ENCODE measurements at places on chromosomes 5 and 9.

- H3K4me1 ChIP-seq = no peaks in the 10 kb centered on the region
- no peaks in the 10 kb centered on the region for H3K36me3 ChIP-seq
- peaks cover 20% of the 10 kb centered on the region for H3K27me3 ChIP-seq
- H3K27ac ChIP-seq = no peak overlapping the region
These were observed 1.6 kb downstream of the PLCXD3 start for GRCh38 chr5:41508696-41509398.

- no peak for DNase-seq
- no peak overlapping the region for H3K27ac ChIP-seq
- no peaks in the 10 kb centered on the region for H3K4me1 ChIP-seq
- peaks cover 21% of the 10 kb centered on the region for H3K27me3 ChIP-seq
These were observed 6.9 kb downstream of the SHC3 start for GRCh38 chr9:89171693-89172092.

DNA sequence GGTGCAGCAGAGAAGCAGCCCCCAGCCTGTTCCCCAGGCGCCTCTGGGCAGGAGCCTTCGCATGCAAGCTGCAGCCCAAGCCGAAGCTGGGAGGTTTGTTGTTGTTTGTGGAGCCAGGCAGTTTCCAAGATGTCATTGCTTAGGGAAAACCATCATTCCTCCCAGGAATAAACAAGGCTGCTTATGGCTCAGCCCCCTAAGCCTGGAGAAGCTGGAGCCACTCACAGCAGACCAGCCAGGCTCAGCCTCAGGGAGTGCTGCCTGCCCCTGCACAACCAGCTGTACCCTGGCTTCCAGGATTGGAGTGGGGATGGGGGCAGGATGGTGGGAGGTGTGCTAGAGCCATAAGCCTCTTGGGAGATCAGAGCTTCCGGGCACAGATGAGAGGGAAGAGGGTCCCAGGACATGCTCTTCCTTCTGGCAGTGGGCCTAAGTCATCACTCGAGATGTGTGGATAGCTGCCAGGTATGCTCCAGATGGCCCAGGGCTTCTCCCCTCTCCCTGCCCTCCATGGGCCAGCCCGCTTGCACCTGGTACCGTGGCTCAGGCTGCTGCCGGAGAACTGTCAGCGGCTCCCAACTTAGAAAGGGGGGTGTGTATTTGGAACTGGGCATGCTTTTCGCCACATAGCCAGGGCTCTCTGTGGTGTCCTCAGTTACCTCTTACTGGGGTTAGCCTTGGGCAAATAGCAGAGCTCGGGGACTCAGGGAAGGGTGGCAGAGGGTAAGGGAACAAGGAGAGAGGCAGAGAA lies 105.2 kb downstream of the RGS3 start:
- H3K27me3 ChIP-seq = no peaks in the 10 kb centered on the region
- H3K4me3 ChIP-seq = no peak overlapping the region
- H3K27ac ChIP-seq = no peak overlapping the region
- no peak for DNase-seq

GRCh38 chr5:89690331-89690730 lies 719.2 kb downstream of the CETN3 start:
- no peaks in the 10 kb centered on the region for H3K36me3 ChIP-seq
- no peak overlapping the region for H3K27ac ChIP-seq
- no peak overlapping the region for H3K4me3 ChIP-seq
- no peaks in the 10 kb centered on the region for H3K27me3 ChIP-seq

- H3K36me3 ChIP-seq = no peaks in the 10 kb centered on the region
- no peak overlapping the region for H3K27ac ChIP-seq
These were observed 533.2 kb upstream of the SEMA6A start for GRCh38 chr5:117107859-117108258.

GRCh38 chr9:86816868-86817267 lies 130.4 kb downstream of the GAS1 start:
- no peak overlapping the region for H3K4me3 ChIP-seq
- H3K36me3 ChIP-seq = no peaks in the 10 kb centered on the region
- no peak overlapping the region for H3K27ac ChIP-seq

- no peaks in the 10 kb centered on the region for H3K4me1 ChIP-seq
- H3K36me3 ChIP-seq = no peaks in the 10 kb centered on the region
- no peak overlapping the region for H3K4me3 ChIP-seq
- no peak overlapping the region for H3K27ac ChIP-seq
- peaks cover 6% of the 10 kb centered on the region for H3K27me3 ChIP-seq
These were observed 140.2 kb downstream of the CEP120 start for GRCh38 chr5:123283031-123283430.

DNA sequence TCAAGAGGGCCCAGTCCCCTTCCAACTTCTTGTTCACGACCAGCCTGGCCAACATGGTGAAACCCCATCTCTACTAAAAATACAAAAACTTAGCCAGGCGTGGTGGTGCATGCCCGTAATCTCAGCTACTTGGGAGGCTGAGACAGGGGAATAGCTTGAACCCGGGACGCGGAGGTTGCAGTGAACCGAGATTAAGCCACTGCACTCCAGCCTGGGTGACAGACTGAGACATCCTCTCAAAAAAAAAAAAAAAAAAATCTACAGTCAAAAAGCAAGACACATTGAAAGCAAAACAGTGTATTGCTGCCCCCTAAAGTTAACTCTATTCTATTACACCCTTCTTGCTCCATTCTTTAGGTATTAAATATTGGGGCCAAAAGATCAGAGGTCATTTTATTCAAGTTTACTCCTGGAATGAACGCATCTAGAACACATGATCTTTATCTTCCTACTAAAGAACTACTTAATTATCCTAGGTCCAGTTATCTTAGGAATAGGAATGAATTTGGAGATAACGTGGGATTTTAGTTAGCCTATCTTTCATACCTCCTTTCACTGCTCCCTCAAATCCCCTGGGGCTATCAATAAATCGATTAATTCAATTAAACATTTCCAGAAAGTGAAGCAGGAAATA lies 2.4 kb downstream of the ATG12 start:
- peaks cover 13% of the 10 kb centered on the region for H3K4me1 ChIP-seq
- H3K36me3 ChIP-seq = peaks cover 33% of the 10 kb centered on the region
- H3K27me3 ChIP-seq = no peaks in the 10 kb centered on the region
- H3K27ac ChIP-seq = peak overlapping the region; percentile 14
- H3K4me3 ChIP-seq = peak overlapping the region; percentile 1
- peak; percentile 18 for DNase-seq

DNA sequence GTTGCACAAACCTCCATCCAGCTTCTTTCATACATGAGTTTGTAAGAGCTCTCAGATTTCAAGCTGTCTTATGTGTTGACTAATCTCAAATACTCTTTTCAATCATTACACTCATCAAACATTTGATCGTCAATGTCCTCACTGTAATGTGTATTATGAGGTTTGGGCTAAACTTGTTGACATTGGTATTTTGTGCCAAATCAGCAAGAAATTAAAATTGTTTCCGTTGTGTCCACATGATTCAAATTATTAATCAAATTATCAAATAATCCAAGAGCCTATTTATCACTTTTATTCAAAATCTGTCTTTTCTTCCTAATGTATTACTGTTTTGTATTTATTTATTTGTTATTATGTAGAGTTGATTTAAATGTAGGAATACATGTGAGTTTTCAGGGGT lies 283.4 kb downstream of the GAS1 start:
- no peaks in the 10 kb centered on the region for H3K36me3 ChIP-seq
- H3K27ac ChIP-seq = no peak overlapping the region
- H3K4me1 ChIP-seq = peaks cover 13% of the 10 kb centered on the region

DNA sequence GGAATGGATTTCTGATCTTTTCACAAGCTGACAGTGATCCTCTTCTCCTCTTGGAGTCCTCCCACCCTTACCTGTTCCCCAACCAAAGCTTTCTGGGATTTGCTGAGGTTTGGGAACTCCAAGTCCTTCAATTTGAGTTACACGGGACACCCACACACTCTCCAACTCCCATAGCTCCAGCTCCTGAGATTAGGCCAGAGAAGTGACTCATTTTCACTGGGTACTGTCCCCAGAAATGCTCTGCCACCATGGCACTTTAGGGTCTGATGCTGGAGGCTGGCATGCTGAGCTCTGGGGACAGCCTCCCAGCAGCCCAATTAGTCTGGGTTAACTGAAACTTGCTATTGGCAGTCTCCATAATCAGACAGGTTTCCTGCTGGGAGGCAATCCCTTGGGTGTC lies 14.0 kb upstream of the HRCT1 start:
- H3K27me3 ChIP-seq = no peaks in the 10 kb centered on the region
- no peak for DNase-seq
- H3K4me3 ChIP-seq = no peak overlapping the region

DNA sequence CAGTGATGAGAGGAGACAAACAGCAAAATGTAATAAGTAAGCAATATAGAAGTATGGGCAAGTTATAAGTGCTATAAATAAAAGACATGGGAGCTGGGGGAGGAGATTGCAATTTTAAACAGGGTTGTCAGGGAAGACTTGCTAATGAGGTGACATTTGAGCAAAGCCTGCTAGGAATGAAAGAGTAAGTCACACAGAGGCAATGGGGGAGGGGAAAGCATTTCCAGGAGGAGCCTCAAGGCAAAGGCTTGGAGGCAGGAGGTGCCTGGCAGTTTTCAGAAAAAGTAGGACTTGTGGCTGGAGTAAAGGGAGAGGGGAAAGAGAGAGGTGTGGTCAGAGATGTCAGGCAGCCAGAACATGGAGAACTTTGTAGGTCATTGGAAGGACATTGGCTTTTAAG lies 124.4 kb upstream of the NMUR2 start:
- H3K27ac ChIP-seq = no peak overlapping the region
- no peaks in the 10 kb centered on the region for H3K27me3 ChIP-seq
- no peak for DNase-seq
- H3K4me3 ChIP-seq = no peak overlapping the region
- no peaks in the 10 kb centered on the region for H3K36me3 ChIP-seq
- peaks cover 9% of the 10 kb centered on the region for H3K4me1 ChIP-seq

GRCh38 chr9:114465906-114466900 lies 39.1 kb downstream of the WHRN start:
- H3K36me3 ChIP-seq = no peaks in the 10 kb centered on the region
- H3K4me1 ChIP-seq = no peaks in the 10 kb centered on the region
- H3K4me3 ChIP-seq = no peak overlapping the region
- peaks cover under 1% of the 10 kb centered on the region for H3K27me3 ChIP-seq

DNA sequence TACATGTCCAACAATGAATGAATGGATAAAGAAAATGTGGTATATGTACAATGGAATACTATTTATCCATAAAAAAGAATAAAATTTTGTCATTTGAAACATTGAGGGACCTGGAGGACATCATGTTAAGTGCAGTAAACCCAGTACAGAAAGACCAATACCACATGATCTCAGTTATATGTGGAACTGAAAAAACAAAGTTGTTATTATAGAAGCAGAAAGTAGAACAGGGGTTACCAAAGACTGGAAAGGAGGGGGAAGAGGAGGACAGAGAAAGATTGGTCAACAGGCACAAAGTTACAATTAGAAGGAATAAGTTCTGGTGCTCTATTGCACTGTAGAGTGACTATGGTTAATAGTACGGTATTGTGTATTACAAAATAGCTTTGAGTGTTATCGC lies 233.8 kb downstream of the SEMA6A start:
- no peak overlapping the region for H3K27ac ChIP-seq
- H3K36me3 ChIP-seq = no peaks in the 10 kb centered on the region
- H3K4me3 ChIP-seq = no peak overlapping the region
- H3K4me1 ChIP-seq = no peaks in the 10 kb centered on the region

DNA sequence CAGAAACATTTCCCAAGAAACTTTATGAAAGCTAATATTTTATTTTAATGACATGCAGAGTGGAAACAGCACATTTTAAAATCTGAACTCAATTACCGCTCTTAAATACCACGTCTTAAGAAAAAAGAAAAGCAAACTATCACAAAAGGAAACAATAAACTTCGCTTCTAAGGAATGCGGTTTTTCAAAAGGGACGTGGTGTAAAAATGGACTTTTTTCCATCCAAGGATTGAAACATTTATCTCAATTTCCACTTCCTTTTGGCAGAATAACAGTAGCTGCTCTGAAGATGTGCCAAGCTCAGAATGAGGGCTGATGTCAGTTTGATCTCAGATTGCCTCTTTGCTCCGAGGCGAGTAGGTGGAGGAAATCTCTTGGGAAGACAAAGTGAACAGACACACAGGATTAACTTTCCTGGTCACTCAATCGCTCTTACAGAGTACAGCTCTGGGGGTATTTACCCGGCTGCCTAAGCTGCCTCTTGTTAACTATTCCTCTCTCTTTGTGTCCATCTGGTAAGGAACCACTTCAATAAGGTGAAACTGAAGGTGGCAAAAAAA lies 158.5 kb downstream of the TRPM6 start:
- no peaks in the 10 kb centered on the region for H3K36me3 ChIP-seq
- no peaks in the 10 kb centered on the region for H3K4me1 ChIP-seq
- H3K4me3 ChIP-seq = no peak overlapping the region
- no peak overlapping the region for H3K27ac ChIP-seq
- no peak for DNase-seq

DNA sequence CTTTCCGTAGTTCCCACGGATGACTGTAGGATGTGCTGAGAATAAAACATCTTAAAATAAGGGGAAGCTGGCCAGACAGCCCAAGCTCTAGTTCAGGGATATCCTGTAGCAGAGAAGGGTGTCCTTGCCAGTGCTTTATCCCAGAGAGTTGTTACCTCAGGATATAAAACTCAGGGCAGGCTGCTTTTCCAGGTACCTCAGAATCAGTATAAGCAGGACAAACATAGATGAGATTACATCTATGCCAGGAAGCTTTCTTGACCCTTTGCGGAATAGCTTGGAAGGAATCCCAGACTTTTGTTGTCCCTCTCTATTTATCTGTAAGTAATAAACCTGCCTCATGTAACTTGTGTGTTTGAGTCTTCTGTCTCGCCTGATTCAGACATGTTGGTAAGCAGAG lies 565.7 kb downstream of the PRDM9 start:
- H3K36me3 ChIP-seq = no peaks in the 10 kb centered on the region
- no peaks in the 10 kb centered on the region for H3K4me1 ChIP-seq
- no peak overlapping the region for H3K27ac ChIP-seq
- no peaks in the 10 kb centered on the region for H3K27me3 ChIP-seq
- H3K4me3 ChIP-seq = no peak overlapping the region

- peaks cover 8% of the 10 kb centered on the region for H3K36me3 ChIP-seq
- no peak overlapping the region for H3K4me3 ChIP-seq
- H3K27ac ChIP-seq = no peak overlapping the region
- H3K27me3 ChIP-seq = no peaks in the 10 kb centered on the region
- DNase-seq = no peak
These were observed 38.2 kb downstream of the ETF1 start for GRCh38 chr5:138504799-138505198.

DNA sequence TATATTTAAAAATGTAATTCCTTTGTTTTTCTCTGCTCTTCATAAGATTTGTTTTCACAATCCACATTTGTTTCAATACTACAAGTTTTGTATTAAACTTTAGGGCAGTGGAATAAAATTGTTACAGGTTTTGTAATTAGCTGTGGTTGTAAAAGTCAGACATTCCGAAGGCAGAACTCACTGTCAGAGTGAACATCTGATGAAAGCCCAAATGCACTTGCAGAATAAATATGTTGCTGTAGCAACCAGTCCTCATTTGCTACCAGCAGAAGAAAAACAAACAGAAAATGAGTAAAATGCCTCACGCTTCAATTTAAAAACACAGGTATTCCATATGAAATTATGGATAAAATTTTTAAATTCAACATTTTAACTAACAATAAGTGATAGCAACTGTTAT lies 740.1 kb upstream of the FAM174A start:
- no peaks in the 10 kb centered on the region for H3K27me3 ChIP-seq
- no peaks in the 10 kb centered on the region for H3K36me3 ChIP-seq
- no peak overlapping the region for H3K4me3 ChIP-seq

- no peak overlapping the region for H3K27ac ChIP-seq
- H3K36me3 ChIP-seq = no peaks in the 10 kb centered on the region
- DNase-seq = no peak
- no peaks in the 10 kb centered on the region for H3K27me3 ChIP-seq
These were observed 38.4 kb downstream of the EBF1 start for GRCh38 chr5:159061179-159061796.

Measured in T-cell (primary cell).